HT1080 (cell line): ENCODE measurements at places on chromosomes 7 and 10. TPM values are rescaled to one million over a fixed set of nuclear protein-coding genes. Genes with fewer than 3 reads are reported as not detected.

DNA sequence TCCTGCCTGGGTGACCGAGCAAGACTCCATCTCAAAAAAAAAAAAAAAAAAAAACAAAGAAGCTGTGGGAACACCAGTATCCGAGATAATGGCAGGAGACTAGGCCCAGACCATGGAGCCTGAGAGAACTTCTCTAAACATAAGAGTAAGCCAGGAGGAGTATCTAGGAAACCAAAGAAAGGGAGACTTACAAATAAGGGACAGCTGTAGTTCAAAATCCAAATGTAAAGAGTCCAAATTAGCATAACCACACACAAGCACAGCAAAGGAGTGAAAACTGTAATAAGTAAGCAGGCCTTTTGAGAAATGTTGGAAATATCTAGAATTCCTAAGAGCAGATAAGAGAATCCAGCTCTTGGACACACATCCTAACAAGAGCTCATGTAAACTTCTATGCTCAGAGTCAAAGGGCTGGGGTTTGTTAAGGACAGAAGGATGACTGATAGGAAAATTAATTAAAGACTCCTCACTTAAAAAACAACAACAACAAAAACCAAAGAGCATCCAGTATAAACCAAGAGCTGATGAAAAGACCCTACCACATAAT, 15.8 kb downstream of the ZNF25 start:
- no peak for DNase-seq

DNA sequence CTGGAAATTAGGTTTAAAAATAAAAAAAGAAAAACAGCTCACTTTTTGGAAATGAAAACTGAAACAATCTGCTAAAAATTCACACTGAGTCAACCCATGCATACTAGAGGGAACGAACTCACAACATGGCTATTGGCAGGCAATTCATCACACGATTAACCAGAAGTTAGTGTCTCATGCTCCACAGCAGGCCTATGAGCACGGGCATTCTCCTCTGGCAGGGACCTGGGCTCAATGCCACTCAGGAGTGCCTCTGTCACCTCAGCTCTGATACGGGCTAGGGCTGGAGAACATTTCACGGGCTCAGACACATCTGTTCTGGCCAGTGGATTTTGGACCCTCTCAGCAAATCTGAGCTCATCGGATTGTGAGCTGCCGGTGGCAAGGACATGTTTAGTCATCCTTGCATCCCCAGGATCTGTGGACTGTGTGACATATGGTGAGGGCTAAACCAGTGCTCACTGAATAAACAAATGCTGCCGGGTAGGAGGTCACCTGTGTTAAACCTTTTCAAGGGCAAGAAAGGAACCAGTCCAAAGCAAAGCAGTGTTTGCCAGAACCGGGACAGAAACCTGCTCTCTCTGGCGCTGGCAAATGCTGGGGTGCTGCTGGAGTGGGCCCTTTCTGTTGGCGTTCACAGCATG, 40.1 kb downstream of the POLR3A start:
- DNase-seq = no peak

The TRIM73 gene
- 0.10 TPM in 1 of 2 replicates, not detected in the other for total RNA-seq

The GRM3 gene
- total RNA-seq = not detected in 2 replicates

GRCh38 chr7:80204454-80204853, 69.8 kb downstream of the GNAI1 start:
- DNase-seq = no peak

DNA sequence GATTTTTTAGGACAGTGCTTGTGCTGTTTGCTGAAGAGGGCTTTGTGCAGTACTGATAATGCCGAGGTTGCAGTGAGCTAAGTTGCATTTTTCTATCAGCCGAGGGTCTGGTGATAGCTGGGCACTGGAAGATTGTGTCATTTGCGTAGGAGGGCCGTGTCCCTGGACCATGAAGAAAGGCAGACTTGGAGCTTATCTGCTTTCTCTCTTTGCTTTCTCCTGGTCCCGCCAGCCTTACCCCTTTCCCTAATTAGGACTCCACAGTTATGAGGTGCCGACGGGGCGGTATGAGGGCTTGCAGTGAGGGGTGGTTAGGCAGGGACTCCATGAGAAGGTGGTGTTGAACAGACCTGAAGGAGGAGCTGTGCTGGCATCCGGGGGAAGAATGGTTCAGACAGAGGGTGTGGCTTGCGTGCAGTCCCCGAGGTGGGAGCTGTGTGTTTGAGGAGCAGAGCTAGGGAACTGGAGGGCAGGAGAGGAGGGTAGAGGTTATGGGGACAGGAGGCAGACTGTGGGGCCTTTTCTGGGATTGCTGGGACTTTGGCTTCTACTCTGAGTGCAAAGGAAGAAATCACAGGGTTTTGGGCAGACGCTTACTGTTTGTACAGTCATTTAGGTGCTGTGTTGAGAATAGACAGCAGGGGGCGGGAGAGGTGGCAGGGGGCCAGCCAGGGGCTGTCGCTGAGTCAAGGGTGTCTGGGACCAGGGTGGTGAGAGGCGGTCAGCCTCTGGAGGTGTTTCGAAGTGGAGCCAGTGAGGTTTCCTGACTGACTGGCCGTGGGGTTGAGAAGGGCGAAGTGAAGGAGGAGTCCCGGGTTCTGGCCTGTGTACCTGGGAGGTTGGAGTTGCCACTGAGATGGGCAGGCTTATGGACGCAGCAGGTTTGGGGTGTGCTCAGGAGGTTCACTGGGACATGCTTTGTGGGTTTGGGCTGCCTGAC, 43.4 kb downstream of the PRF1 start:
- DNase-seq = peak; percentile 17

DNA sequence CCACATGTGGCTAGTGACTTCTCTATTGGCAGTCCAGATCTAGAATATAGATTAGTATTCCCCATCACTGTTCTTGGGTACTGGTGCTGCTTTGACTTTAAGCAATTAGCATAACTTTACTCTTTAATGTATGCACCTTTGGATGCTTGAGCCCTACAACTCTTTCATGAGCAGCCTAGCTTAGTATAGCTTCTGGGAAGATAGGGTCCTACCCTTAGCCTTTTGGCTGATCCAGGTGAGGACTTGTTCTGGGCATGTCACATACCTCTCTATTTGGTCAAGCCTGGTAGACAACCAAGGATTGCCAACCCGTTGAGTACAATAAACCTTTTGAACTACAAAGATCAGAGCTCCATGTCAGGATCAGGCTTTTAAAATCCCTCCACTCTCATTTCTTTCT, 17.7 kb downstream of the PCGF5 start:
- no peak for DNase-seq

- no peak for DNase-seq
Measured at GRCh38 chr10:63385254-63385653, 80.5 kb downstream of the JMJD1C start.

- DNase-seq = no peak
Measured at GRCh38 chr7:22633286-22633953, 93.6 kb upstream of the IL6 start.

The ASB10 gene
- total RNA-seq = not detected in 2 replicates

The MEOX2 gene
- total RNA-seq = not detected in 2 replicates
